ENCODE measurements at places on chromosomes 4 and X.

DNA sequence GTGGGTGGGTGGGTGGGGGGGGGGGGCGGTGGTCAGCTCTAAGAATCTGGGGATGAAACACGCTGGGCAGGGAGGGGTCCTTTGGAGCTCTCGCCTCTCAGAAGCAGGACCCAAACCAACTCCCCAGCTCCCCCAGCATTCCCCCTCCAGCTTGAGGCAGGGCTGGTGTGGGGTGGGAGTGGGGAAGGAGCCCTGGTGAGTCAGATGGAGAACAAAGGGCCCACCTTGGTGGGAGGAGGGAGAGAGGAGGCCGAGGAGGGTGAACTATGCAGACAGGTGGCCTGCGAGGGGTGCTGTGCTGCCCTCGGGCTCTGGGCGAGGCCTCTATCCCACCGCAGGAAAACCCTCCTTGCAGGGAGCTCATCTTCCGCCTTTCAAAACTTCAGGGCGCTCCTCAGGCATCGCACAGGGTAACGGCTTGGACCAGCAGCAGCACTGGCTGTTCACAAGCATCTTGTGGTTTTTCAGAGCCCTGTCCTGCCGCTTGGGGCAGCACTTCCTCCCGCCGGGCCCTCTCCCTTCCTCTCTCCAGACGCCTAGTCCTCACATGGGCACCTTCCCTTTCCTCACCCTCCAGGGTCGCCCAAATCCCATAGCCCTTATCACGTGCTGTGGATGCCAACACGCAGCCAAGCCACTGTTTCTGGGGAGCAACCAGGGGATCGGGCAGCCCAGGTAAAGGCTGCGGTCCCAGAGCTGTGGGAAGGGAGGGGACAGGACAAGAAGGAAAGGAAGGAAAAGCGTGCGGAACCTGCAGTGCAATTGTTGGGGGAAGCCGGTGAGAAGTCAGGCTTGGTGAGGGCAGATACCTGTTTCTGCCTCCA lies 34.0 kb upstream of the GRPEL1 start:
- DNase-seq = no peak

DNA sequence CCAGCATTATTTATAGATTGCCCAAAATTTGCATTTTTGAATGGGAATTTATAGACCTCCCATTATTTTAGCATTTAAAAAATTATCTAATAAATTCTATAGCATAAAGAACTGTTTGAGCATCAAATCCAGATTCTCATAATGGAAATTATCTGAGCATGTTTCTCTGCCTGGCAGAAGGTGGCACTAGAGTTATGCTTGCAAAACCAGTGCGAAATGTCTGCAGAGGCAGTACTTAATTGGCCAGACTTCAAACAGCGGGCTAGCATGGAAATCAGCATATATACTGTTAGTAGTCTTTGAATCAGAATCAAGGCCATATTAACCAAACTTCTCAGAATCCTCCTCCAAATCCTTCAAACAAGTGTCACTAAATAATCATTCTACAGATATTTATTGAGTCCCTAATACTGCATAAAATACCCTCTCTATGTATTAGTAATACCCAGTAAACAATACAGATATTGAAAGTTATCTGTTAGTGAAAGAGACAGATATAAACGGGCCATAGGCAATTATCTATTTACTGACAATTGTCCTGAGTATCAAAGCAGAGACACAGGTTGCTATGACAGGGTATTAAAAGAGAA lies 78.7 kb upstream of the DCLK2 start:
- no peak for DNase-seq

DNA sequence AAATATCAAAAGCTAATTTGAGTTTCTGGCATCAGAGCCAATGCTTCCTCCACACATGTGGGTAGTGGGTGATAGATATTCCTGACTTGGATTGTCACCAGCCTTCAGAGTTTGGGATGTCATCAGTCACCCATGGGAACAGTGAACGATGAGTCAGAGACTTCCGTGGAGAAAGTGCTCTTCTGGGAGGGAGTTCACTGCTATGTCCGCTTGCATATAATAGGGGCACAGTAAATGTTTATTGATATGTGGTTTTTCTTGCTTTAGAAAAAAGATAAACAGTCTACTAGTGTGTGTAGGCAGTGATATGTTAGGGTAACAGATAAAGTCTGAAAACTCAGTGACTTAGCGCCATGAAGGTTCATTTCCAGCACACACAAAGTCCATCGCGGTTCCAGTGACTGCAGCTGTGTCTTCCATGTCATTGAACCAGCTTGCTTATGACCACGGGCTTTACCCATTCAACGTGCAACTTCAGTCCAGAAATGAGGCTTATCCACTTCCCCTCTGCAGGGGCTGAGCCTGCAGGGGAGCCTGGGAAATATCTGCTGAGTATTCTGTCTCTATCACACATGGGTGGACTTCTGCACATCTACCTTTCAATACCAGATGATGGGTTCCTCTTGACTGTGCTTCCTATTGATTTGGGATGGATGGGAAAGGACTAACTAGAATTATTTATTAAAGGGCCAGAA lies 87.7 kb upstream of the WWC2 start:
- DNase-seq = no peak

- no peak for DNase-seq
Observed at GRCh38 chr4:104772849-104773248, 278.2 kb upstream of the CXXC4 start.

DNA sequence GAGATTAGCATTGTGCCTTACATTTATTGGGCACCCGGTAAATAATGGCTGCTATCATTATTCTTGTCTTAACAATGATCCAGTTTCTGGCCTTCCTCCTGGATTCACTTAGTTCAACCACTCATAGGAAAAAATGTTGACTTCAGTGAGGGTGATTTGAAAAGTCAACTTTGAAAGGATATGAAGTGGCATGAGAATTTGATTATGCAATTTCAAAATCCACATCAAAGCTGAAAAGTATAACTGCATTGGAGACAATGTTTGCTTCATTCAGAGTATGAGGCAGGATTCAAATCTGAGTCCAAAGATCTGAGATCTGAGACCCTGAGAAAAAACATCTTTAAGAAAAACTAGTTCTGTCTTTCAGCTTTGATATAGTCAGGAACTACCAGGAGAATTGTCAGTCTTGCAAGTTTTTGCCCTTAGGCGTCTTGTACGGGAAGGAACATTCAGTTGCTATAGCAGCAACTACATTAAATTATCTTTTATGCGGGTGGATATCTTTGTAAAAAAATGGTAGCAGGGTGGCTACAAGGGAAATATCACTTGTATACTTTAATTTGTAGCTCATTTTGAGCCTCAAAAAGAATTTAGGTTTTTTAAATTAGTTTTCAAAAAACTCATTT lies 587.5 kb upstream of the LCORL start:
- DNase-seq = no peak

DNA sequence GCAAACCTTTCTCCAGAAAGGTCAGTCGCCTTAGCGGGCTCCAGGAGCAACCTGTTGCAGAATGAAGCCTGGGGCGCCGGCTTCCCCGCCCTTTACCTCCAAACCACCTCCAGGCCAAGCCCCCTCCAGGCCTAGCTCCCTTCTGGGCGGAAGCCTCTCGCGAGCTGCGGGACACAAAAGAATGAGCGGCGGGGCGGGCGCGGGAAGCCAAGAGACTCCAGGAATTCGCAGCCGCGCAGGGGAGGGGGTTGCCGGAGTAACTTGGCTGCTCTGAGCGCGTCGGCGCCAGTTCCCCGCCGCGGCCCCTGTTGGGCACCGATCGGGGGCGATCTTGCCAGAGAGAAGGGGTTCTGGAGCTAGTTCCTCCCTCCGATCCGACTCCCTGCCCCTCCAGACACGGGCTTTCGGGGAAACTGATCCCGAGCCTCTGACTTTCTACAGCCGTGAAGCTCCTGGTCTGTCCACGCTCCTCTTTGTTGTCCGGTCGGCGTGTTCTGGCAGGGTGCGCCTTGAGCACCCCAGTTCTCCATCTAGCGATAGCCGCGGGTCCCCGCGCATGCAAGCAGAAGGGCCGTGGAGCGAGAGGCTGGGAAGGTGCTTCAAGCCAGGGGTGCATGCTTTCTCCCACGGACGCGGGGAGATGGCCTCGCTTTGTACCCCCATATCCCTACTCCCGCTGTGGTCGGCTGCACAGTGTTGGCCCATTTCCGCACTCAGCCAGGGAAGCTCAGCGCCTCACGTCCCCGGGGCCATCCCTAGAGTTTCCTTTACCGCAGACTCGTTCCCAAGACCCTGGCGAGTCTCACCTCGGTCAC lies 1.2 kb downstream of the PROM1 start:
- DNase-seq = no peak

DNA sequence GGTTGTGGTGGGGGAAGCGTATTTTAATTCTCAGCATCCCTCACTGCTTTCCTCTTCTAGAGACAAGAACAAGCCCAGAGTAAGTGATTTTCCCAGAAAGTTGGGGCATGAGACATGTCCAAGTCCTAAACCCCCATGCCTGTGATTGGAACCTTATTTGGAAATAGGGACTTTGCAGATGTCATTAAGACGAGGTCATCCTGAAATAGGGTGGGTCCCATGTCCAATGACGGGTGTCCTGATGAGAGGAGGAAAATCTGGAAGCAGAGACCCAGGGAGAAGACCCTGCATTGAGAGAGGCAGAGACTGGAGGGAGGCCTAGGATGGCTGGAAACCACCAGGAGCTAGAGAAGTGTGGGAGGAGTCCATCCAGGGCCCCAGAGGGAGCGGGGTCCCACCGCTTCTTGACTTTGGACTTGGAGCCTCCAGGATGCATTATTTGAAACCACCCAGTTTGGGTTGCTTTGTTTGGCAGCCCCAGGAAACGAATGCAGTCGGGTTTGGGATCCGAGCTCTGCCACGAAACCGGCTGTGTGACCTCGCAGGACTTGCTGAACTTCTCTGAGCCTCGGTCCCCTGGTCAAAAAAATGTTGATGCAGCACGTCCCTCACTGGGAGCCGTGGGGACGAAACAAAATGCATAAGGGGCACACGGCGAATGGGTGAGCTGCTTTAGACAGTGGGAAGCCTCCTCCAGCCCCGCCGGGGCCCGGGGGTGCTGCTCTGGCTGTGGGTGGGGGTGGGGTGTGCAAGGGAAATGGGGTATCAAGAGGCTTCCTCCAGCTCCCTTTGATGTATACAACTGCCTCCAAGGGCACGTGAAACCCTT lies 113.9 kb downstream of the CPZ start:
- DNase-seq = no peak

GRCh38 chr4:6264225-6264540 lies 5.5 kb upstream of the WFS1 start:
- DNase-seq = no peak

GRCh38 chrX:149699761-149700160 lies 12.1 kb upstream of the MAGEA11 start:
- DNase-seq = no peak

- DNase-seq = no peak
Observed at GRCh38 chr4:100935090-100935489, 412.2 kb downstream of the PPP3CA start.

- DNase-seq = no peak
Observed at GRCh38 chrX:107107459-107107858, 11.2 kb downstream of the RBM41 start.

DNA sequence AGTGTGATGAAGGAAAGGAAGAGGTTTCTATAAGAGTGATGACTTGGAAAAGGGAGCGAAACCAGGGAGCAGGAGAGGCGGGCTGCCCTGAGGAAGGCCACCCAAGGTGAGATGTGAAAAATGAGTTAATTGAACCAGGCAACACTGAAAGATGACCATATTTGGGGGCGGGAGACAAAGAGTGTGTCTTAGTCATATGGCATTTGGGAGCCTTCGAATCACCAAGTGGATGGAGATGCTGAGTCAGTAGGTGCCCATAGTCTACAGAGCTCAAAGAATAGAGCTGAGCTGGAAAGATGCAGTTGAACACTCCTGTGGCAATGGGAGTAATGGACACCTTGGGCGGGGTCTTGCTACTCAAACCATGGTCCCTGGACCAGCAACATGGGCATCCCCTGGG lies 8.3 kb upstream of the TLR8 start:
- DNase-seq = no peak

GRCh38 chr4:161444626-161445025 lies 719.2 kb downstream of the FSTL5 start:
- no peak for DNase-seq

GRCh38 chr4:16083241-16084191 lies at the start of gene PROM1:
TSS of gene PROM1 (minus strand) at chr4:16084023. CDS start at chr4:16075906, 8,117 bp downstream.
- no peak for DNase-seq

DNA sequence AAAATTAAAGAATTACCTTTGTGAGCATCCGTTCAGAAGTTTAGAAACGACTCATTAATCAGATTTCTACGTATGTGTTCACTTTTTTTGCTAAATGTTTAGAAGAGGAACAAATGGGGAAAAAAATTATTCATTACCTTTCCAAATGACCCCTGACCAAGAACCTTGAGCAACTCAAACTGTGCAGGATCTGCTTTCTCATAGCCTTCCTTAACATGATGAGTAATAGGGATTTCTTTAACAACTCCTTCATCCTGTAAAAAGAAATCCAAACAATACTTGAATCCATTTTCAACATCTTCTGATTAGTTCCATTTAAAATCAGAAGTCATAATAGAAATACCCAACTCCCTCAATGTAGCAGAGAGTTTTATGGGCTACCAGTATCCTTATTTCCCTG lies 32.1 kb downstream of the RPS6KA6 start:
- no peak for DNase-seq

- DNase-seq = no peak
Observed at GRCh38 chr4:41427931-41428600, 109.9 kb upstream of the LIMCH1 start.

GRCh38 chrX:83529950-83530349 lies 21.9 kb downstream of the POU3F4 start:
- DNase-seq = no peak

DNA sequence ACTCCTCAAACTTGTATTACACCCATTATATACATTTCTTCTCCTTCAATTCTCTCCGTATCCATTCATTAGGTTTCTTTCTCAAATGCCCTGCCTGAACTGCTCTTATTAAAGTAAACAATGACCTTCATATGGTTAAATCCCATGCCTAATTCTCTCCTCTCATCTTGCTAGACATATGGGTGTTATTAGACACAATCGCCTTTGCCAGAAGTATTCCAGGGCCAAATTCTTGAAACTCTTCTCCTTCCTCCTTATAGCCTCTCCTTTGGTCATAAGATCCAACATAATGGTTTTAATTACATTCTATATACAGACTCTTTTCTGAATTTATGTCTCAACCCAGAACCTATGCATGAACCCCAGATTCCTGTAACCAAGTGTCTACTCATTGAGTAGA lies 4.8 kb downstream of the ANXA10 start:
- DNase-seq = no peak

- no peak for DNase-seq
Observed at GRCh38 chr4:142098900-142099545, 462.6 kb downstream of the IL15 start.

- no peak for DNase-seq
Observed at GRCh38 chr4:89222170-89222569, 85.4 kb downstream of the GPRIN3 start.
